ENCODE measurements at places on chromosomes 2 and 18.
A peak's percentile ranks its signal among the peaks of the same experiment; 100 is the strongest.

DNA sequence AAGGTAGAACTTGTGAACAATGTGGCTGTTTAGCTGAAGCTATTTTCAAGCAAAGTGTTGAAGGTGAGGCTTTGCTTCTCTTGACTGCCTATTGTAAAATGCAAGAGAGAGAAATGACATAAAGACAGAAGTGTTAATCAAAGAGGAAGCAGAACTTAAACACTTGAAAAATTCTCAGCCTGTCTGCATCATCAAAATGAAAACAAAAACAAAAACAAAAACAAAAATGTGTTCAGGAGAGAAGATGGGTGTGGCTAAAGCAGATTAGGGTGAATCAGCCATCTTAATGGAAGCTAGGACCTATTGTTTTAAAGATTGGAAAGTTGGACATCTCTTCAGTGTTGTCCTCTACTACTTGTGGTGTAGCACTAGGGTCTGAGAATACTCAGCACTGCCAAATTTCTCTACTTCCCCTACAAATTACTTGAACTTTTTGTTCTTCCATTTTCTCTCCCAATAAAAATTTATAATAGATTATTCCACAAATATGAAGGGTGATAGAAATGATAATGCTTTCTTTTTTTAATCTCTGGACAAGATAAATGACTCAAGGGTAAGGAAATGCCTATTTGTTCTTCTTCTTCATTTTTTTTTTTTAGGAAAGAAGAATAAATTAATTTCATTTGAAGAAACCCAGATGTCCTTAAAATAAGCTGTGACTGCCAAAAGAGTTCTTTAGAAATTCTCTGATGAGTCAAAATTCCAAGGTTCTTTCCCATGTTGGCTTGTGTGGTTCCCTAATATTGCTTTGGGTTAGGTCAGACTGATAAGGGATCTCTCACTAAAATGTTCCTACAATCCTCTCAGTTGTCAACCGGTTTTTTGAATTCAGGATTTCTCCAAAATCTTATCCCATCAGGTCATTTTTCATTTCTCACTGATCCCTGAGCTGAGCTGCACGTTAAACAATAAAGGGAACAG lies 571.2 kb upstream of the ZEB2 start:
- DNase-seq = no peak

DNA sequence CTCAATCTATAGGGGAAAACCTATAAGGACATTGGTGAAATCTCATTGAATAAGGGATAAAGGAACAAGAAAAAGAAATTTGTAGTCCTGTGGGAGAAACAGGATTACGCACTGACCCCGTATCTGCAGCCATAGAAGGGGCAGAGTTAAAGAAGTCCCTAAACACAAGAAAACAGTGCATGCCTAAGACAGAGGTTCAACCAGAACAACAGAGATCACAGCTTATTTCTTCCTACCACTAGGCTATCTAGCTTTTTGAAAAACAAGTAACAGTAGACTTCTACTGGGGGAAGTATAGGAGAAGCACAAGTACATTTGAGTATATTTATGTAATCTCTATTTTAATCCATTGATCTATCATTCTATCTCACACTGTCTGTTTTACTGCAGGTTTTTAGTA lies 485.2 kb upstream of the REG3G start:
- no peak for DNase-seq

GRCh38 chr18:35431374-35431741 lies 54.2 kb upstream of the ZNF396 start:
- DNase-seq = no peak

DNA sequence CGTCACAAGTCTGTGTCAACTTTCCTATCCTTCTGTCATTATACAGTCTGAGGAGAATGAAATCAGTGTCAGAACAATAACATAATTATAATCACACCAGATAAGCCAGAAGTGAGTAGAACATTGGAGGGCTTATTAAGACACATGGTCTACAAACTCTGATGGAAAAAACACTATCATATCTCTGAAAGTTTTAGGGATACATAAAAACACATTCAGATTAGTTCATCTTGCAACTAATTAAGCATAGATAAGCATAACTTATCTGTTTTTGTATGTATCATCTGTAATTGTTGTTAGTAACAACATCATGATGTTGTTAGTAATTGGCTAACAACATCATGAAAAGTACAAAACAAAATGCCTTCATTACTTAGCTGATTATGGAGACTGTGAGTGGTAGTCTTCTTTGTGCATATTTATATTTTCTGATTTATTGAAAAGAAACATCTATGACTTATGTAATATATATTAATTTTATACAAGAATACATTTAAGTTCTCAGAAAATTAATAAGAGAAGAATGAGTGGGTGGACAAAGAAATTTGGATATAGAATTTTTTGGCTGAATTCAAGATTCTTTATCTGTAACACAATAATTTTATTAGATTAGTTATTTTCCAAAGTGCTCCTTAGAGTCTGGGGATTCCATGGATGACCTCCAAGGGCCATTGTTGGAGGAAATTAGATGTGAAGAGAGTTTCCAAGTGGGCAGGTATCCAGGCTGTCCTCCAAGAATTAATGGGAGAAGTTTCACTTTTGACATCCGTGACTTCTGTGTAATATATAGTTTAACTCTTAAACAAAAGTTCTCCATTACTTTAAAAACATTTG lies 16.9 kb upstream of the CCDC102B start:
- DNase-seq = no peak

DNA sequence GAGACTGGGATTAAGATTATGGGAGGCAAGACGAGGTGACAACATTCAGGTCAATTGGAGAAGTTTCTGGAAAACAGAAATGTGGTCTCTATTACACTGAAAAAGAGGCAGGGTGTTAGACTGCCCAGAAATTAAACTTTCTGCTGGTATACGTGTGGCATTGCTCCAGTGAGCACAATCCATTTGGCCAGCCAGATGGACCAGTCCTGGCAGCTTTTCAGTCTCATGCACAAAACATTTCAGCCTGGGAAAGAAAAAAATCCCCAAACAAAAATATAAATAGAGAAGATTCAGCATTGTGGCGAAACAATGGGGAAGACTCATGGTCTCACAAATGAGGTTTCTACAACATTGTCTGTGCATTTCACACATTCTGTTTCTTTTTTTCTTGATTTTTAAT lies 113.9 kb downstream of the HNMT start:
- DNase-seq = no peak

- DNase-seq = no peak
Measured at GRCh38 chr18:21163647-21164547, 52.3 kb upstream of the ROCK1 start.

GRCh38 chr2:49260979-49261538 lies 106.7 kb upstream of the FSHR start:
- DNase-seq = no peak

- no peak for DNase-seq
Measured at GRCh38 chr2:15953891-15954680, 13.7 kb downstream of the MYCN start.

DNA sequence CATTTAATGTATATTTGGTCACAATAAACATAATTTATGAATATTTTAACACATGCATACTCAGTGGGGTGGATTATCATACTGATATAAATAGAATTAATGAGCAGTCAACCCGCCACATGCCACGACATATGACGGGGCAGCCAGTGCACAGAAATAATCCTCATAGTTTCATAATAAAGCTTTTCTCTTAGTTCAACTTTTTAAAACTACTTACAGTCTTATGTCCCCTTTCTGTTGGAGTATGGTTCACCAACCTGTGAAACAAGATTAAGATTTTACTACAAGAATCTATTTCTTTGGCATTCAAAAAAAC lies 75.6 kb upstream of the ETAA1 start:
- DNase-seq = no peak

DNA sequence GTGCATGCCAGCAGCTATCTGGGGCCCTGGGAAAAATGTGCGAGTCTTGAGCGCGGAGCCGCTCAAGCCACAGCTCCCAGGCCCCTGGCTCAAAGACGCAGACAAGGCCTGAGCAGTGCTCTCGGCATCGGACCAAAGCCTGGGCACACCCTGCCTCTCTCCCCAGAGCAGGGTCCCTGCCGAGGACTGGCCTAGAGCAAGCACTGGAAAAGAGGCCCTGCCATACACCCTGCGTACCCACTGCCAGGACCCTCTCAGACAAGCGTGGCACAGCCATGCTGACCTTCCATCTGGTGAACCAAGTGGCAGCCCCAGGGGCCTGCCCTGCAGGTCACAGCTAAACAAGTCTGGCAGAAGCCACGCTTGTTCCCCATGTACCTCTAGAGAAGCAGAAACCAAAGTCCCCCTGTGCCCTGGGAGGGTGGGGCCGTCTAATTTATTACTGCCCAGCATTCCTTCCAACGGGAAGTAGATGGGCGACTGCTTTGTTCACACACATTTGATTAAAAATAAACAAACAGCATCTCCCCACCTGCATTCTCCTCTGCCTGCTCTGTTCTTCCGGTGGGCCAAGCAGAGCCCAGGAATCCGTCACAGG lies 14.0 kb downstream of the STK25 start:
- DNase-seq = no peak

DNA sequence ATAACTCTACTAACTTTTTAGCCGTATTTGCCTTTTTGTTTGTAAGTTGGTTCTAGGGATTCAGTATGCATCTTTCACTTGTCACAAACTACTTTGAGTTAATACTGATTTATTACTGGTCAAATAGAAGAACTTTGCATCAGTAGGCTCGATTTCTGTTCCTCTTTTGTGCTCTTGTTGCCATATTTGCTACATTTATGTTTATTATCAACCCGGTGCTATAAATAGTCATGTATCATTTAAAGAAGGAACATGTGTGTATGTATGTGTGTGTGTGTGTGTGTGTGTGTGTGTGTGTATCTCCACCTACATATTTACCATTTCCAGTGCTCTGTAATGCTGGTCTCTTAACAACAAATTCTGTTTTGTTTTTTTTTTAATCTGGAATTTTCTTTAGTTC lies 79.6 kb upstream of the B3GNT7 start:
- DNase-seq = no peak

DNA sequence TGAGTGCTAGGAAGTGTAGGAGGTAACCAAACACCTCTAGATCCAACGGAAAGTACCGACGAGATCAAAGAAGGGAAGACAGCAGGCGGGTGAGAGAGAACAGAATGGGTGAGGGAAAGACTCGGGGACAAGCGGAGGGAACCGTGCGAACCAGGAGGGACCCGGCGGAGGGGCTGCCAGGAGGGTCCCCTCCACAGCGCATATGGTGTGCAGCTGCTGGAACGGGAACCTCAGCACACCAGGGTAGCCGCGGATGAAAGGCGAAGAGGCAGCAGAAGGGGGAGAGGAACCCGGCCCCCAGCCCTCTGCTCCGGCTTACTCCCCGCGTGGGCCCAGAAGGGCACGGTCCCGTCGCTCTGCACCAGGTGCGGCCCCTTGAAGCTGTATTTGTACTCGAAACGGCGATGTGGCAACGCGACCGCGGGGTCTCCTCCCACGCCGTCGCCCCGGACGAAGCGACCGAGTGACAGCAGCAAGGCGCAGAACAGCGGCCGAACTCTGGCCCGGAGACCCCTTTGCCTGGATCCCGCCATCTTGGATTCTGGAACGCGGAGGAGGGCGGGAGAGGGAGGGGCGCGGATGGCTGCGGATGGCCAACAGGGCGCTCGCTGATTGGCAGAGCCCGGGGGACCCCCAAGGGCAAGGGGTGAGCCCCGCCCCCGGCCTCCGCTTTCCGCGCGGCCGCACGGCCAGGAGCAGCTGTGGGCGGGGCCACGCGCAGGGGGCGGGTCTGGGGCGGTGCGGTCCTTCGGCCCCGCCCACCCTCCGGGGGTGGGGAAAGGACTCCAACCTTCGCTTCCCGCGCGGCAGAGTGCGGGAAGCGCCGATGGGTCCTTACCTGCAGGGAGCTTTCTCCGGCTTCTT lies at the start of gene LMAN1:
LMAN1 (minus strand) TSS at position 554 of the 864 bp plus-strand sequence; CDS start at position 533, 21 bp downstream.
- peak; percentile 55 for DNase-seq

DNA sequence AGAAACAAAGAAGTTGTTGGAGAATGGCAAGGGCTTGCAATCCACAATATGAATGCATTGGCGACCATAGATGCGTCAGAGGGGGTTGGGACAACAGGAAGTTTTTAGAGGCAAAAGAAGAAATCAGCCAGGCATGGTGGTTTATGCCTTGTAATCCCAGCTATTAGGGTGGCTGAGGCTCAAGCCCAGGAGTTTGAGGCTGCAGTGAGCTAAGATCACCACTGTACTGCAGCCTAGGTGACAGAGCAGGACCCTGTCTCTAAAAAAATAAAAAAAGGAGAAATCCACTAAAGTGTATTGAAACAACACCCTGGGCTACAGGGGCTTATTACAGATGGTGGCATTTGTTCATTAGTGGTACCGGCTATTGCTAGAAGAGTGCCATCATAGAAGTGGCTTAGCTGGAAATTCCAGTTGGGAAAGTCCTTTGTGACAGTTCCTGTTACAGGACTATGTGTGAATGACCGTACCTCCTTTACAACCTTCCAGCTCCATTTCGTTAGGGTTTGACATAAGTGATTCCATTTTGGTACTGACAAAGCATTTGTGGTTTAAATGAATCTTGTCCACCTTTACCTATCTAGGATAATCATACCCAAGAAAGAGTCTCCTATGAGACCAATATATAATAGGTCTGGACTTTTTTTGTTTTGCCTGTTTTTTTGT lies 10.7 kb upstream of the WDSUB1 start:
- DNase-seq = no peak

GRCh38 chr2:1521191-1521877 lies 108.1 kb downstream of the TPO start:
- no peak for DNase-seq

GRCh38 chr2:11697103-11697871 lies 27.3 kb upstream of the NTSR2 start:
- no peak for DNase-seq

GRCh38 chr2:23843051-23843976 lies 83.6 kb downstream of the ATAD2B start:
- DNase-seq = no peak

- DNase-seq = no peak
Measured at GRCh38 chr2:41775366-41776025, 272.3 kb upstream of the PKDCC start.

- DNase-seq = no peak
Measured at GRCh38 chr2:62375113-62375420, 130.9 kb downstream of the TMEM17 start.

DNA sequence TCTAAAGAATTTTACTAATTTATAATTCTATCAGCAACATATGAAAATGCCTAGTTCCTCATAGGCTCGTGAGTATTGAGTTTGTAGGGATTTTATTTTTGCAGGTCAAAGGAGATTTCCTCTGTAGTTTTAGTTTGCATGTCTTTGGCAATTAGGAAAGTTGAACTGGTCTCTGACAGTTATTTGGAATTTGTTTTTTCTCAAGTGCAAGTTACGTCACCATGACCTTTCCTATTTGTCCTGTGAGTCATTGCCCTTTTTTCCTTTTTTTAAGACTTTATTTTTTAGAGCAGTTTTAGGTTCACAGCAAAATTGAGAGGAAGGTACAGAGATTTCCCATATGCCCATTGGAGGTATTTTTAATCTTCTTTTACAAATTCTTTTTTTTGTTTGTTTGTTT lies 29.0 kb downstream of the RAMP1 start:
- no peak for DNase-seq

DNA sequence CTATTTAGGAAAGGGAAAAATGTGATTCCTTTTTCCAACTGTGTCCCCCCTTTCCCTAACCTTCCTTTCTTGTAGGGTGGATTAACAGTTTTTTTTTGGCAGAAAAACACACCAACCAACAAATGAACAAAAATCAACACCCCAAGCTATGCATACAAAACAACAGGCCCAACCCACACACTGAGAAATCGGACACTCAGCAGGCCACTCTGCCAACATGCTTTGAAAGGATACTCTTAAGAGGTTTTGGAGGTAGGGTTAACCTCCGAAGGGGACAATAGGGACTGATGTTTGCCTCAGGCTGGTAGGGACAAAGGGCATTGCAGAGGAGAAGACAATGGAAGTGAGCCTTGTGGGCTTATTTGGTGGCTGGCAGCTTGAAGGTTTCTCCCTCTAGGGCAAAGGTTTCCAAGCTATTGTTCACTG lies 33.1 kb upstream of the POLE4 start:
- no peak for DNase-seq
